Activated CD4-positive, alpha-beta T cell treated with anti-CD3 and anti-CD28 coated beads, Interleukin-2, amount 50 U/mL, for 48 hours (primary cell): ENCODE measurements at places on chromosomes 6 and 20.

DNA sequence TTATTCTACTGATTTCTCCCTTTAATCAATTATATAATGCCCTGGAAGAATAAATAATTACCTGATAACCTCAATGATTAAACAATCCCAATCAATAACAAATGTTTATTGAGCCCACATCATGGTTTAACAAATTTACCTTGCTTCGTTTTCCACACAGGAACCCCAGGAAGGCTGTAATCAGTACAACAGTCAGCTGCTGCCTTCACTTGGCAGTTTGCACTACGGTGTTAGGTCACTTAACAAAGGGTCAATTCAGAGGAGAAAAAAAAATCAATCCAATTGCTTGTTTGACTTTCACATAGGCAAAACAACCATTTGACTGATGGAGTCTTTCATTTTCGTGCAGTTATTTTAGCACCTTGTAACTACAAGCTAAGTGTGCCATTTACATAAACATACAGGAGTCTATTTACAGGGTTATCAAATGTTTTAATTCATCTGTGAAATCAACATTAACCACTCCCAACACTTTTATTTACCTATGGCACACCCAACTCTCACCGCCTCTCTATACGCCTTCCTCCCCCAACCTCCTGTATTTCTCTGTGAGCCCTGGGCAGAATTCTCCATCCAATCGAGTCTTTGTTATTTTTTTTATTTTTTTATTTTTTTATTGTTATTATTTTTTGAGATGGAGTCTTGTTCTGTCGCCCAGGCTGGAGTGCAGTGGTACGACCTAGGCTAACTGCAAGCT, 140.4 kb upstream of the TAB2 start:
- DNase-seq, result no peak

- DNase-seq, result no peak
Measured at GRCh38 chr20:4959592-4959991, 41.7 kb downstream of the SLC23A2 start.

DNA sequence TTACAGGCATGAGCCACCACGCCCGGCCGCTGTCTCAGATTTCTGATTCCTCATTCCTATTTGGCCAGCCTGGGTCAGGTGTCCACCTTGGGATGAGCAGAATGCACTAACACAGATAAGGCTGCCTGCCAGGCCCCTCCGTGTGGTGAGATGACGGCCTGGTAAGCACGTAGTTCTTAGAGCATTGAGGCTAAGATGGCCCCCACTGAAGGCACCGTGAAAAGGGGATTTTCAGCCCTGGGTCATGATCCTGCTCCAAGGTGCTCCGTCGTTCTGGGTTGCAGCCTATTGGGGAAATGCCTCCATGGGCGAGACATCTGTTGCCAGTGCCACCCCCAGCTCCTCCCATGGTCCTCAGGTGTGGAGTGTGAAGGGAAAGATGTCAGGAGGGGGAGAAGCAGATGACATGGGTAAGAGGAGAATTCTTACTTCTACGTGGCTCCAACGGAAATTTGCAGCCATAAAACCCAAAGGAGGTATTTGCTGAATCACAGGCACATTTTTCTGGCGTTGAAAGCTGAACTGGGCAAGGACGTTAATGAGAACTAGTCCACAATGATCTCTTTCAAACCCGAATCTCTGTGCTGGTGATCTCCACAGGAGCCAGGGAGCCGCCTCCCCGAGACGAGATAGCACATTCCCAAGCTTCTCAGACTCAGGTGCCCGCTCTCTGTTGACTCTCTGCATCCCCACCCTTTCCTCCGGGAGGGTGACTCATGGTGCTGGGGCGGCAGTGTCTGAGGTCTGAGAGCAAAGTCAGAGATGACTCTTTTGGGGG, 34.0 kb upstream of the BMP6 start:
- DNase-seq, result peak; percentile 8

- no peak for DNase-seq
Measured at GRCh38 chr20:31764641-31765305, 25.7 kb downstream of the TPX2 start.

DNA sequence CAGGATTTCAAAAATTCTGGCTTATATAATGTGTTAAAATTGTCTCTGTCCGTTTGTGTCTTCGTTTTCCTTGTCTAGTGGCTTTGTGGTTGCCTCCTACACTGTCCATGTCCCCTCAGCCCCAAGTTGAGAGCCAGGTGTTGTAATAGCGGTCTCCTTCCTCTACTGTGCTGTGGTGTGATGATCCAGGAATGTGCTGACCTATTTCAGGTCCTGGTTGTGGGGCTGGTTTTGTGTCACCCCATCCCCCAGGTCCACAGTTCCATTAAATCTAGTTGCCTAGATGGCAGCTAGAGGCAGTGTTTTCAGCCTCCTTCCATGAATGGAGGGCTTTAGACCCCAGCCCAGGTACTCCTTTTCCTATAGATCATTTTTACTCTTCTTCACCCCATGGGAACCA, 128.7 kb downstream of the DNAH8 start:
- no peak for DNase-seq

GRCh38 chr6:140012150-140012549, 637.7 kb upstream of the CITED2 start:
- DNase-seq, result no peak

GRCh38 chr20:13638496-13639149, at the start of gene TASP1:
Gene TASP1 (minus strand): TSS chr20:13638932. CDS start chr20:13630078, 8,854 bp downstream.
- peak; percentile 97 for DNase-seq

DNA sequence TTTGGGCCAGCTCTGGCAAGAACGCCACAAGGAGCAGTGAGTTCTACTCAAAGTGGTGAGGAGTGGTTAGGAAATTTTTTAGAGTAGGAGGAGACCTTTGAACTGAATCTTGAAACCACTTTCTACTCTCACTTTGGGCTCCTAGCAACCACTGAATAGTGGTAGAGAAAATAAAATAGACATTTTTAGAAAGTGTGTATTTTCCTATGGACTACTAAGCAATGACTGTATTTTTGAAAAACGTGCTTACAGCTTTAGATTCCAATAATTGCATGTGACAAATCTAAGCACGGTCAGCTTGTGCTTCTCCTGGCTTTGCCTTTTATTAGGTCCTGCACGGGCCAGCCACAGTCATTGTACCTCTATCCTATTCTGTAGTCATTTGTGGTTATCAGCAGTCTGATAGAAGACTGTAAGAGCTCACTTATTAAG, 8.7 kb upstream of the IFNGR1 start:
- DNase-seq, result no peak
